ENCODE measurements at places on chromosomes 4 and X.

- no peak for DNase-seq
Measured at GRCh38 chr4:41095973-41096372, 118.4 kb downstream of the APBB2 start.

GRCh38 chr4:109560687-109561461 lies 828 bp downstream of the MCUB start:
- peak; percentile 29 for DNase-seq

- DNase-seq, result no peak
Measured at GRCh38 chr4:38768968-38769394, 13.8 kb downstream of the TLR10 start.

- no peak for DNase-seq
Measured at GRCh38 chr4:138236037-138236436, 6.1 kb downstream of the SLC7A11 start.

- peak; percentile 31 for DNase-seq
Measured at GRCh38 chr4:92334716-92335350, 31.1 kb downstream of the GRID2 start.

- DNase-seq, result no peak
Measured at GRCh38 chr4:77031544-77031943, 44.2 kb downstream of the CCNI start.

- DNase-seq, result no peak
Measured at GRCh38 chrX:39969099-39969818, 128.5 kb downstream of the BCOR start.

DNA sequence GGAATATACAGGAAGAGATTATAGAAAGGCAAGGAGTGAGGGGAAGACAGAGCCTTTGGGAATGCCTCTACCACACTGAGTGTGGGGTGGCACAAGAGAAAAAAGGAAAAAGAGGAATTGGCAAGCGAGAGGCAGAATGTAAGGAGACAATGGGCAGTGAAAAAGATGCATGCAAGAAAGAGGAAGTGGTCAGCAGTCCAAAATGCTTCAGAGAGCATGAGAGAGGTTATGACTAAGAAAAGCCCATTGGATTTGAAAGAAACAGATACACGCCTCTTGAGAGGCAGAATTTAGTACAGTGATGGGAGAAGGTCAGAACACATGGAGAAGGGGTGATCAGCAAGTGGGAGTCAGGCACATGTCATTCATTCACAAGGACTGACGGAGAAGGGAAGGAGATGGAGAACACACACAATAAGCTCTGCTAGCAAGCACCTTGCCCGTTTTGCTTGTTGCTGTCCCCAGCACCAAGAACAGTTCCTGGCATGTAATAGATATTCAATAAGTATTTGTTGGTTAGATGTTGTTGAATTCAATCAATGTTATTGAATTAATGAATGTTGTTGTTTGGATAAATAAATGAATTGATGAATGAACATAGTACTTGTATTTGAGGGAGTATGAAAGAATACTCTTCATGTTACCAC lies 6.3 kb downstream of the DCHS2 start:
- no peak for DNase-seq

DNA sequence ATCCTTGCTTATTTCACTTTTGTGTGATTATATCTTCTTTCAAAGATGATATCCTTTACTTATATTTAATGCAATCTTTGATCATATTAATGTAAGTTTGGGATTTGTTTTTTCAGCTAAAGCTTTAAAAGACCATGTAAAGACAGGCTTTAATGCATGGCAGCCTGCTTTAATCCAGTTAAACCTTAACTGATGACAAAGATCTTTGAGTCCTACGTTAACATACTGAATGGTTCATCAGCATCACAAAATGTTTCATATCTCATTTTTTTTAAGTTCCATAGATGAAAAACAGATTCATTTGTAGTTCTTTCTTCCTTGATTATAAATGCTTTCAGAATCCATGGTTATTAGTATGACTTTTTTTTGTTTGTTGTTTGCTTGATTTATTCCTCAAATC lies 1102.8 kb downstream of the FSTL5 start:
- no peak for DNase-seq

GRCh38 chr4:108355902-108356535 lies 187.3 kb upstream of the LEF1 start:
- DNase-seq, result no peak

- peak; percentile 68 for DNase-seq
Measured at GRCh38 chr4:8079031-8079885, 79.4 kb downstream of the ABLIM2 start.

GRCh38 chrX:72576141-72576894 lies 3.7 kb upstream of the HDAC8 start:
- DNase-seq, result no peak

DNA sequence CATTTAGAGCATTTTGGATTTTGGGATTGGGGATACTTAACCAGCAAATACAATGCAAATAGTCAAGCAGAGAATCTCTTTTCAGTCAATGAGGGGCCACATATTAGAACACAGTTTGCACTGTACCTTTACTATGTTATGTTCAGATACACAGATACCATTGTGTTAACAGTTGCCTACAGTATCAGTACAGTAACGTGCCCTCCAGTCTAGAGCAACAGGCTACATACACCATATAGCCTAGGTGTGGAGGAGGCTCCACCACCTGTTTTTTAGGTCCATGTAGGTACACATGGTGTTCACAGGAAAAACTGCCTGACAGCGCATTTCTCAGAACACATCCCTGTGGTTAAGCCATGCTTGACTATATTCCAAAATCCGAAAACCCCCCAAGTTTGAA lies 9.1 kb downstream of the GRPEL1 start:
- DNase-seq, result no peak

DNA sequence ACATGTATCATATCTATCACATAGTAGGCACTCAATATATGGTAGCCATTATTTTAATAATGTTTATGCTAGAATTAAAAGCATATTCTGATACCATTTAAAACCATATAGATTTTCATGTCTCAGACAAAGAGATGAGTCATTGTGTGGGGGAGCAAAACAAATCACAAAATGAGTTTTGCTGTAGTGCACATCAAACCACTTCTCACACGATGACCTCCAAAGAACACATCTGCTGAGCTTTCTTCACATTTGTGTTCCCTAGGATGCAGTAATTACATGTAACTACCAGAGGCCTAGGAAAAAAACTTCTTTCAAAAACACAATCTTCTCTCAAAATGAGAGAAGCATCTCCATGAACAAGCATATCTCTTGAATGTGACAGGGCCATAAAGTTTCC lies 56.1 kb upstream of the BRS3 start:
- DNase-seq, result no peak

- DNase-seq, result no peak
Measured at GRCh38 chrX:70079870-70080269, 17.6 kb downstream of the OTUD6A start.

GRCh38 chr4:139942241-139942640 lies 211.7 kb downstream of the MAML3 start:
- no peak for DNase-seq

DNA sequence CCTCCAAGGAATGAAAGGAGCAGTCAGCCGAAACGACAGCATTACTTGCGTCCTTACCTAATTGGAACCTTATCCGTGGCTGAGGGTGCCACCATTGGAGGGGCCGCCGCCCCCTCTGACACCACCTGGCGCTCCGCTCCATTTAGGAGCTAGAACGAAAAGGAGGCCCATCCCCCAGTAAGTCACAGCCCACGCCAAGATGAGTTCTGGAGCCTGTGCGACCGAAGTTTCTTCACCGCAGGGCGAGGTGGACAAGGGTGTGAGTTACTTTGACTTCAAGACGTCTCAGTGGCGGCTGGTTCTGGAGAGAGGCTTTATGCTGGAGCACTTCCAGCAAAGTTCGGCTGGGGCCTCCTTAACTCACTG lies 729 bp upstream of the IRF2 start:
- peak; percentile 43 for DNase-seq

DNA sequence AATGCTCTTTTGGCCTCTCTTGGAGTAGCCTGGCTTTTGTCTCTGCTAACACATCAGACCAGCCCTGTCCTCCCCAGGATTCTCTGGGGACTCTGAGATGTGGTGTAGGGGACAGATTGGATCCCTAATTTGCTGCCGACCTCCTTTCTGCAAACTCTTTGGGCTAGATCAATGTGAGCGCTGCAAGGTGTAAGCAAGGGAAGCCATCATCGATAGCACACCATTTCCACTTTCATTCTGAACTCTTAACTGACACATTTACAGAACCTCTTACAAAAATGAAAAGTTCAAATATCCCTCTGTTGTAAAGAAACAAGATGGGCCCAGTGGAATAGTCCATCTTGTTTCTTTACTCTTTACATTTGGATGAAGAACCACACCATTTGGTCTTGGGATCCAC lies 46.6 kb downstream of the PGRMC2 start:
- DNase-seq, result no peak

DNA sequence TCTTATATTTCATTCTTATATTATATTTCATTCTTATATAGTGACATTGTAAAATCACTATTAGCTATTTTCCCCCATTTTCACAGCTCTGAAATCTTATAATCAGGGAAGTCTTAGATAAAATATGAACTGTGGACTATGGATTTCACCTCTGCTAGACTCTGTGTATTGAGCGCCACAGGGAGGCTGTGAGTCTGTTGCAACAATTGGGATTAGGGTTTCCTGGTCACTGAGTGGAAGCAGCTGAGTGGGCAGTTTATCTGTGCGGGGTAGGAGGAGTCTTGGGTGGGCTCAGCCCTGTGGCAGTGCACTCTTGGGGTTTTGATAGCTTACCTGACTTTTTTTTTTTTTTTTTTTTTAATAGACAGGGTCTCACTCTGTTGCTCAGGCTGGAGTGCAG lies 249.5 kb downstream of the PTTG2 start:
- no peak for DNase-seq

- no peak for DNase-seq
Measured at GRCh38 chr4:145786261-145786660, 106.3 kb downstream of the C4orf51 start.

Measured in Ammon's horn (tissue), 1 donor.